Upper lobe of right lung (tissue), 1 donor: ENCODE measurements at places on chromosomes 12 and 14. TPM values are rescaled to one million over a fixed set of nuclear protein-coding genes. Genes with fewer than 3 reads are reported as not detected.

The MAP3K9 gene
- 12.0 TPM for total RNA-seq

The PLD4 gene
- 3.1 TPM for total RNA-seq

GRCh38 chr12:6954316-6955107 is 3.4 kb downstream of the PTPN6 start:
- peak; percentile 60 for DNase-seq

DNA sequence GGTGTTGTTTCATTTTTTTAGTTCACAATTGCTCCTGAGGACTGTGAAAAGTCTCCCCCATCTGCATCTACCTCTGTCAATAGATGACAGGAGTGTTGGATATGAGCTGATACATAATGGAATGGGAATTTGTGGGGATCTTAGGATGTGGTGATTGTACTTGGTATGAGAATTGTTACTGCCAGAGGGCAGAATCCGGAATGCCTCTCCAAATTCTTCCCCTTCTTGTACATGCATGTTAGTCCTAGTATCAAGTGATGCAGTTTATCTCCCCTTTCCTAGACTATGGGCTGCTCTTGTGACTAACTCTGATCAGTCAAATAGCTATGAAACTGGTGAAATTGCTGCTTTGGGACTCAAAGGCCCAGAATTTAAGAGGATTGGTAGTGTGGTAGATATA is 24.8 kb upstream of the NOVA1 start:
- DNase-seq, result no peak

DNA sequence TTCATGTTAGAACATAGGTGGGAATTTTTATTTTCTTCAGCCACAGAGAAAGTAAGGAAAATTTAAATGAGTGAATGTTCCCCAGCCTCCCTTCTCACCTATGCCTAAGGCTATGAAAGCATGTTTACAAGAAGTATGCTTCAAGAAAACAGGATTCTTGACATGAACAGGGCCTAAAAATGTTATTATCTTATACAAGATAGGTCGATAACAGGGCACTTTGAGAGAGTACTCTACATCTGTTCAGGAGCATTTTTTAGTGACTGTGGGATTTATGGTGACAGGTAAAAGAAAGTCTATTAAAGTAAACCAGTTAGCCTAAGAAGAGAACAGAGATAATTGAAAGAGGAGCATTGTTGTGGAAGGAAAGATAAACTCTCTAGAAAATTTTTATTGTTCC is 222.9 kb upstream of the DAAM1 start:
- no peak for DNase-seq
